ENCODE measurements at places on chromosomes 2 and 18. TPM values are rescaled to one million over a fixed set of nuclear protein-coding genes. Genes with fewer than 3 reads are reported as not detected.

Gene SATB2
- polyA plus RNA-seq = 0.62 TPM

Gene ZCCHC2
- polyA plus RNA-seq = 18.0 TPM

Gene CCBE1
- polyA plus RNA-seq = not detected

Gene BCL11A
- 0.16 TPM for polyA plus RNA-seq

Gene MEP1B
- not detected for polyA plus RNA-seq

Gene CFAP221
- polyA plus RNA-seq = 0.06 TPM

Gene MAP2
- polyA plus RNA-seq = 19.4 TPM

Gene VWC2L
- polyA plus RNA-seq = not detected

Gene HOXD9
- 1.9 TPM for polyA plus RNA-seq

Gene SLC35F6
- polyA plus RNA-seq = 34.6 TPM

Gene SERPINE2
- 2.5 TPM for polyA plus RNA-seq

Gene AGXT
- not detected for polyA plus RNA-seq

Gene EFEMP1
- polyA plus RNA-seq = 10,356 TPM

Gene DAPL1
- not detected for polyA plus RNA-seq

Measured in endothelial cell of umbilical vein (primary cell).